ENCODE measurements at places on chromosomes 2 and 18.

DNA sequence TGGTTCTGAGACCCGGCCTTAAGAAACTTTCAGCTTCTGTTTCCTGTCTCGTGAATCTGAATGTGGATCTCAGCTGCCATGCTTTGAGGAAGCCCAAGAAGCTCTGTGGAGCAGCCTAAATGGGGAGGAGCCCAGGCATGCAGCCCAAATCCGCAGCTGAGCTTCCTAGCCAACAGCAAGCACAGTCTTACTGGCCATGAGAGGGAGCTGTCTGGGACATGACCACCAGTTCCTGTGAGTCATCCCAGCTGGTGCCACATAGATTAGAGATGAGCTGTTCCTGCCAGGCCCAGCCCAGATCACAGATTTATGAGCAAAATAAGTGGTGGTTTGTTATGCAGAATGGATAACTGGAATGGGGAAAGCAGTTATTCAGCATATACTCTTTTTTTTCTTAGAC lies 224.4 kb upstream of the APCDD1 start:
- no peak for DNase-seq

DNA sequence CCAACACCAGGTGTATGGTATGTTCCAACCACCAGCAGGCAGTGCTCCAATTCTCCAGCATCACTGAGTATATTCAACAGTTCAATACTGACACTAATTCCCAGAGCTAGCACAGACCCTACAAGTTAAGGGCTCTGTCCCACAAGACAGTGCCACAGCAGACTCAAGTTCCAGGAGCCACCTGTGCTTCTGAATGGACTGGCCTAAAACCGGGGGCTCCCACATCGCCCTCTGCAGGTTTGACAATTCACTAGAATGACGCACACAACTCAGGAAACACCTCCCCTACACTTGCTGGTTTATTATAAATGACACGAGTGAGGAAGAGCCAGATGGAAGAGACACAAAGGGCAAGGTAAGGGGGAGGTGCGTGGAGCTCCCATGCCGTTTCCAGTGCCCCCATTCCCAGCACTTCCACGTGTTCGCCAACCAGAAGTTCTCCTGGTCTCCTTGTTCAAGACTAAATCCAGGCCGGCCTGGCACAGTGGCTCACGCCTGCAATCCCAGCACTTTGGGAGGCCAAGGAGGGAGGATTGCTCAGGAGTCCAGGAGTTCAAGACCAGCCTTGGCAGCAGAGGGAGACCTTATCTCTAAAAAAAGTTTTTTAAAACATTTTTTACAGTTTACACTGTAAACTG lies 12.2 kb upstream of the ATP6V1B1 start:
- no peak for DNase-seq

DNA sequence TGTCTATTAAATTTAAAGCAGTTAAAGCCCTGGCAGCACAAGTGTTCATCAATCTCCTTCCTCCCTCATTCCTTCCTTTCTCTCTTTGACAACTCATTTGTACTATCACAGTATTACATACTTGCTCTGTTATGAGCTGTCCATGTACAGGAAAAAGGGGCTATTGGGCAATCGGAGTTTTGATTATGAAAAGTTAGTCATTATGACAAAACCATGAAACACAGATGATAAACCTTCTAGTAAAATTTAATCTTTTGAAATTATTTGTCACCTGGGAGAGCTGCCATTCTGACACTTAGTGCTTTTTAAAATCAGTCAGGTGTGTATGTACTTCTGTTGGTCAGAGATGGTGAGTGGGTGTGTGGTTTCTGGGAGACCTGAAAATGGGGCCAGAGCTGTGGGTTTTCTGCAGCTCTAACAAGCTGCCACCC lies 39.4 kb downstream of the MAP4K4 start:
- DNase-seq: no peak

- no peak for DNase-seq
Measured at GRCh38 chr2:16625759-16626158, 39.9 kb downstream of the CYRIA start.

- DNase-seq: peak; percentile 41
Measured at GRCh38 chr18:80147418-80148325, 38.6 kb downstream of the ADNP2 start.

GRCh38 chr2:40480596-40480995 lies 28.7 kb upstream of the SLC8A1 start:
- DNase-seq: no peak

- DNase-seq: no peak
Measured at GRCh38 chr2:40433736-40434135, 18.2 kb downstream of the SLC8A1 start.

GRCh38 chr2:69242651-69243051 lies 144.4 kb downstream of the GFPT1 start:
- DNase-seq: no peak

- no peak for DNase-seq
Measured at GRCh38 chr18:6362559-6363129, 52.1 kb downstream of the L3MBTL4 start.

- no peak for DNase-seq
Measured at GRCh38 chr18:46009125-46009840, 42.2 kb upstream of the EPG5 start.

GRCh38 chr2:149860276-149860921 lies 272.8 kb upstream of the MMADHC start:
- no peak for DNase-seq

- no peak for DNase-seq
Measured at GRCh38 chr2:73291461-73292315, 1.7 kb downstream of the EGR4 start.

GRCh38 chr2:156784020-156784701 lies 348.0 kb downstream of the GPD2 start:
- DNase-seq: no peak

GRCh38 chr2:217838409-217838831 lies 164.4 kb downstream of the TNS1 start:
- DNase-seq: no peak

GRCh38 chr2:181354626-181355025 lies 102.6 kb upstream of the ITGA4 start:
- no peak for DNase-seq

GRCh38 chr2:202821206-202822160 lies 50.1 kb downstream of the ICA1L start:
- no peak for DNase-seq

DNA sequence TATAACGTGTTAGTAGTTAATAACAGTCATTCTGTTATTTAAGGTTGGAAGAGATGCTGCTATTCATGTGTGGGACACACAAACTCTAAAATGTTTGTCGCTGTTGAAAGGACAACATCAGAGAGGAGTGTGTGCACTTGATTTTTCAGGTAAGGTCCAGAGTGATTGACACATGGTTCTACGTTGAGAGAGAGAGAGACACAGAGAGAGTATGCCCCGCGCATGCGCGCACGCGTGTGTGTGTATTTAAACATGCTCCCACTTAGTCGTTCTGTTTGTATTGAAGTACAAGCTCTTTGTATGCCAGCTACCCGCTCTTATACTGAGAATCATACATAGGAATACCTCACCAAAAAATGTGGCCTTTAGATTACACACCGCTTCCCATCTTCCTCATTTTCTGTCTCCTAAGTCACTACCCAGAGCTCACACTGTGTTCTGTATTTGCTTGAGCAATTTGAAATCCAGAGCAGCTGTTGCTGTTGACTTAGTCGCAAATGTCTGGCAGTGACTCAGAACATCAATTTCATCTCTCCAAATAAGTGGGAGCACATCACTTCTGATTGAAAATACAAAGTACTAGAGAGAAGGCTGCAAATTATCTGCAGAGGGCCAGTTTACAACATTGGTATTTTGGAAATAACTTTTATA lies 148.1 kb downstream of the EML6 start:
- no peak for DNase-seq

DNA sequence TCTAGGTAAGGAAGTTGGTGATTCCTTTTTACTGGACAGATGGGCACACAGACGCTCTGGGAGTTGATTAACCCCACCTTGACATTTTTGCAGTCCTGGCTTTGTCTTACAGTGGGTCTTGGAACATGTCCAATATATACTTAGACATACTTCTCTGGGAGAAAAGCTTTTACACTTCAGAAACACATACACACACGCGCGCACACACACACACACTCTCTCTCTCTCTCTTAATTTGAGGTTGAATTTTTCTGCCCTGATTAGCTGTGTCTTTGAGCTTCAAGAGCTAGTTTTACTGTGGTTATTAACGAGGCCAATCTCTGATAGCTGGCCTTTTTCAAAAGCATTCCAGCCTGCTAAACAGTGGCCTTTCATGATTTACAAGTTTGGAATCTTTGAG lies 215.0 kb downstream of the MYCN start:
- DNase-seq: no peak

DNA sequence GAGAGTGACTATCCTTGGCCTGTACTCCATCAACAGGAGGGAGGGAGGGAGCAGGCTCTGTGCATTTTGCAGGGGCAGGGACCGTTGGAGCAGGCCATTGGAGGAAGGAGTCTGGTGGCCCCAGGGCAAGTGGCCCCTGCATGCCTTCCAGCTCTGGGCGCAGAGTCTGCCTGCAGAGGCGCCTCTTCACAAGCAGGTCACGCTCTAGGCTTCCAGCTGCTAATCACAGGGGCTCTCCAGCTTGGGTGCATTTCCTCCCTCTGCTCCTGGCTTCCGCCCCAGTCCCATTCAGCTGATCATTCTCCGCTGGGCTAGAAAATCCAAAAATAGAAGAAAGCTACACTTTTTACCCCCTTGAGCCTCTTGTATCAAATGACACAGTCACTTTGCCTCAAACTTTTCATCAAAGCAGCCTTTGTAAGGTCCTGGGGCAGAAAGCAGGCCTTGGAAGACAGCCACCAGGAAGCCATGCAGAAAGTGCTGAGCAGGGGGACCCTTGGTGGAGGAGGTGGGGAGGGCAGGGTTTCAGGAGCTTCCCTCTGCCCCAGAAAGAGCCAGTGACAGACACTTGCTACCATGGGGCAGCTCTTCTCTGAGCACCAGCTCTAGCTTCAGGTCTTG lies 11.3 kb downstream of the TMEM247 start:
- no peak for DNase-seq

- no peak for DNase-seq
Measured at GRCh38 chr2:47091118-47091517, 64.0 kb downstream of the STPG4 start.

GRCh38 chr2:100256416-100256815 lies 65.9 kb downstream of the LONRF2 start:
- DNase-seq: no peak

GRCh38 chr2:74131901-74132300 lies 15.8 kb downstream of the BOLA3 start:
- no peak for DNase-seq

DNA sequence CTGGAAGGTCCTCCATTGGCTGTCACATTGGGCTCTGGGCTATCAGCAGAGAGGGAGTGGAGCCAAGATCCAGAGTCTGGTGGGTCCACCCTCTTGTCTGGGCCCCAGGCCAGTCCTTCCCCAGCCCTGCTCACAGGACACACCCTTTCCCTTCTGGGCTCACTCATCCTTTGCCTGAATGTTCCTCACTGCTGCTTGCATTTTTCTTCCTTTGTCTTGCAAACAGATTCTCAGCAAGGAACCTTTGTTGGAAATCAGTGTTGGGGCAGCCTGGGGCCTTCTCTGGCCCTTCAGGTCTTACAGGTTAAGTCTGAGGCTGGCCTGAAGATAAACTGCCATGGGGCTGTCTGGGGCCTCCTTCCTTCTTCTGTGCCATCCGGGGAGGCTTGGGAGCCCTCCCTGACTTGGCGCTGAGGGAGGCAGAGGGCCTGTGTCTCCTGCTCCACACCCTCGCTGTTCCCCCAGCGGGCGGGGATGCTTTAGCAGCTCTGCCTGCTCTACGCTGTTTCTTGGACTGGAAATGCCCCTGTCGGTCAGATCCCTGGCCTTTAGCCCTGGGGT lies 11.5 kb upstream of the CELF4 start:
- DNase-seq: no peak

GRCh38 chr2:238444242-238444641 lies 17.5 kb downstream of the ASB1 start:
- no peak for DNase-seq

GRCh38 chr18:9017167-9017904 lies 85.2 kb upstream of the NDUFV2 start:
- peak; percentile 89 for DNase-seq

GRCh38 chr2:96330407-96330806 lies 5.2 kb upstream of the NCAPH start:
- DNase-seq: no peak

DNA sequence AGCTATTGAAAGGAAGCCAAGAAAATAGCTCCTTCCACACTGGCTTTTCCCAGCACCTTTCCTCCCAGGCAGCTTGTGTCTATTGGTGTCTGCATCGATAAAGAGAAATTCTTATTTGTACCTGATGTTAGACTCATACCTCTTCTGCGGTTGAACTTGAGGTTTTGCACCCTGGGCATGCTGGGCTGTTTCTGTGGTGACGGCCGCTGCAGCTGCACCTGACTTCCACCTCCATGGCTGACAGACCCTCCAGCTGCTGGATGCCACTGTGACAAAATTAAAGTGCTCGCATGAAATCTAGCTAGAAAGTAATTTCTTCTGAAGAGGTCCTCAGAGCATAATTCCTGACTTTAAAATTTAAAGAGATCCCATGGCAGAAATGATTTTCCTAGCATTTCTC lies 6.6 kb downstream of the FECH start:
- no peak for DNase-seq

- no peak for DNase-seq
Measured at GRCh38 chr2:107635883-107636282, 190.8 kb upstream of the RGPD4 start.

DNA sequence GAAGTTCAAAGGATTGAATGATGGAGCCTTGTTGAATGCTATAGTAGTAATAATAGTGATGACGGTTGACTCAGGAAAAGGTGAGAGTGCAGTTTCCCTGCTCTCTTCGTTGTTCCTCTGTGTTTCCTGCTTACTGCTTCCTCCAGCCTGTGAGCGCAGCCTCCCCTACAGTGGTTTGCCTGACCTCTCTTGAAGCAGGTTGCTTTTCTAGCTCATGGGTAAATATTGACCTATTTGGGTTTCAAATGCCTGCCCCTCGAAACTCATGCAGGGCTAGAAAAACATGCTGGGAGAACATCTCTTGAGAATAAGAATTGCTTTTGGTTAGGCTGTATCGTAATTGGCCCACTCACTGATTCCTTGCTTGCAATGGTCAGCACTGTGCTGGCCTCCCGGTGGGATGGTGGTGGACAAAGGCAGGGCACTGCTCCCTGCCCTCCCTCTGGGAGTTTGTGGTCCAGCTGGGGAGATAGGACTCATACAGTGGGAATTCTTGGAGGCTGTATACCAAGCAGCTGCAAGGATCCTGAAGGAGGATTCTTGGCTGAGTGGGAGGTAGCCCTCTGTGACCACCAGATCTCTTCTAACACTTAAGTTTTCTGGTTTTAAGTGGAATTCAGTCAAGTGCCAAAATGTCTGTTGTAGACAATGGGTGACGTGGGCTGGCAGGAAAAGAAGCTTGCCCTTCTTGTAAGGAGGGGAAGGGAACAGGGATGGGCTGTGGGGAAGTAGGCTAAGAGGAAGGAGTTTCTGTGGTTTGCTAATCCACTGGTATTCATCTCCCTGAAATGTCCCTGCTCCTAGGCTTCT lies 5.4 kb upstream of the RNF181 start:
- DNase-seq: no peak

- DNase-seq: no peak
Measured at GRCh38 chr2:174001107-174001506, 35.9 kb upstream of the SP3 start.

DNA sequence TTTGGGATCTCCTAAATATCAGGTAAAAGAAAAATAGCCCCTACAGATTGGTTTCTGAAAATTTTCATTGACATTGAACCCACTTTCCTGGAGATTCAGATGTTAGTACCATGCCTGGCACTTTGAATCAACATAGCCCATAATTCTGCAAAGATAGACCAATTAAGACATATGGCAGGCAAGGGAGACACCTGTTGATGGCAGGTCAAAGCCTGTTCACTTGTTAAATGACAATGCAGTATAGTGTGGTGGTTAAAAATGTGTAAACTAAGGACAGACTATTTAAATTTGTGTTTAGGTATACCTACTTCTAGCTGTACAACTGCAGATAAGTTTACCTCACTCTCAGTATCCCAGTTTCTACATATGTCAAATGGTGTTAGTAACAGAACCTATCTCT lies 178.1 kb upstream of the MMADHC start:
- no peak for DNase-seq

Data from hematopoietic multipotent progenitor cell treated with erythropoietin and hydrocortisone succinate and interleukin-3 and kit ligand, for 17 days (in vitro differentiated cells).